ENCODE measurements at places on chromosomes 5 and 9.

- no peak for DNase-seq
Observed at GRCh38 chr5:37735649-37736347, 104.0 kb downstream of the GDNF start.

- no peak for DNase-seq
Observed at GRCh38 chr9:9719373-9720112, 893.3 kb downstream of the PTPRD start.

DNA sequence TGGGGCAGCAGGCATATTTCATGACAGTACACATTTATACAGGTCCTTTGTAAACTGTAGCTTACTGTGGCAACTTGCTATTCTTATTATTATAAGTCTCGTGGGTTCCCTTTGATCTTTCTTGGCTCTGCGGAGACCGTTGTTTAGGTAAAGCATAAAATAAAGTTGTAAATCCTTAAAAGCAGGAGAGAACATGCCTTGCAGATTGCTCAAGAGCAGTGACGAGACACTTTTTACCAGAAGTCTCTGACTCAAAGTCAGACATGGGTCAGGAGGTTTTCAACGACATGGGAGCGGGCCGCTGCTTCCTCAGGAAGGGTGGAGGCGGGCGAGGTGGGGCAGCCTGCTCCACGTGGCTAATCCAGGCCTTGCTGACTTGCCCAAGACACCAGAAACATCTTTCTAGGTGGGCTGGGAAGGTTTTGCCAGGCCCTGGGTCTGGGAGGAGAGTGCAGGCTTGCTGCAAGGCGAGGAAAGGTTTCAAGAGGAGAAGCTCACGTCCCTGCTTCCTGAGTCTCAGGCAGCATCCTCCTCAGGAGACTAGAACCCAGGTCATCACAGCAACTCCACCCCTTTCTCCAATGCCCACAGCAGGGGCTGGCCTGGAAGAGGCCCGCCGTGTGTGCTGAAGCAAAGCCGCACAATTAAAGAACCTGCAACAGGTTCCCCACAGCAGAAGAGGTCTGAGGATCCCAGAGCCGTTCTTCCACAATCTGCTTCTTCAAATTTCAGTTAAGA, 6.5 kb downstream of the TBC1D2 start:
- no peak for DNase-seq

GRCh38 chr9:75588808-75589207, 301.7 kb upstream of the PCSK5 start:
- DNase-seq, result no peak

GRCh38 chr5:113394658-113395057, 40.1 kb downstream of the TSSK1B start:
- DNase-seq, result no peak

GRCh38 chr9:80025796-80026520, 454.2 kb downstream of the TLE4 start:
- no peak for DNase-seq

DNA sequence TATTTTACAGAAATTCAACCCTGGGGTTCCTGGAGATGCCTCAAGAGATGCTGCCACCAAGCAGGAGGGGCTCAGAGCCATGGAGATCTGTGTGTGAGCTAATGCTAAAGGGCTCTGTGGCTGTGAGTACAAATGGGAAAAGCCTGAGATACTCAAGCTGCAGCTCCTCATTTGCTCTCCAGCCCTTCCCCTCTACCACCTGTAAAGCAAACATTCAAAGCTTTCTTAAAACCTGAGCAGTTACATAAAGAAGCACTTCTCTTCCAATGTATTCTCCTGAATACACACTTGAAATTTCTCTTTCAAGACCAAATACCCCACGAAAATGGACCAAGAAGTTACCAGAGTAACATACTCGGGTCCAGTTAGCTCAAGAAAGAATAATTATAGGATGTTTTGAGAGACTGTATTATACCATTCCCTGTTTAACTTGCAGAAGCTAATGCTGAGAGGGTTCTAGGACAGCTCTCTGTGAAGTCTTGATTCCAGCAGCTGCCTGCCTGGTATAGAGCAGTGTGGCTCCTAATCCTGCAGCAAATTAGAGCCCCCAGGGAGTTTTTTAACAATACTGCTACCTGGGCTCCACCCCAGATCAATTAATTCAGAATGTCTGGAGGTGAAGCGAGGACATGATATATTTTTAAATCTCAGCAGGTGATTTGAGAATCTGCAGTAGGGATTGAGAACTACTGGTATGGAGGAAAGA, 21.1 kb downstream of the RGS7BP start:
- no peak for DNase-seq

DNA sequence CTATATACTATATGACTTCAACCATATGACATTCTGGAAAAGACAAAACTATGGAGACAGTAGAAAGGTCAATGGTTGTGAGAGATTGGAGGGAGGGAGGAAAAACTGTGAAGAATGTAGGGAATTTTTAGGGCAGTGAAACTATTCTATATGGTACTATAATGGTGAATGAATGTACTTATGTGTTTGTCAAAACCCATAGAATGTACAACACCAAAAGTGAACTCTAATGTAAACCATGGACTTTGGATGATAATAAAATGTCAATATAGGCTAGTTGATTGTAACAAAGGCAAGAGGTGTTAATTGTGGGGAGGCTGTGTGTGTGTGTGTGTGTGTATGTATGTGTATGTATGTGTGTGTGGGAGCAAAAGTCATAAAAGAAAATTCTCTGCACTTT, 10.8 kb upstream of the STOM start:
- no peak for DNase-seq

DNA sequence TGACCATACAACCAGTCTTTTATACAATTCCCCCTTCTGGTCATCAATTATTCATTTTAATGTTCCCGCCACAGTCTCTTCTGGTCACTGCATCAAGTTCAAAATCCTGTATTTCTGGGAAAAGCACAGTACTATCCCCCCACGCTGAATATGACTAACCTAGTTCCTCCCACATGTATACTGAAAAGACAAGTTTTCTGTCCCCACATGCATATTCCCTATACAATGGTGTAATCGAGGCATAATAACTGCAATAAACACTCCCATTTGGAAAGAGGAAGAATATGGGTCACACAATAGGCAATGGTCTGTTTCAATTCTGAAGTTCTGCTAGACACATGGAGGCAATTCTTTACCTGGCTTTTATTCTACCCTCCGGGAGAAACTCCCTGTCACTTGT, 344.9 kb downstream of the EFNA5 start:
- DNase-seq, result no peak

DNA sequence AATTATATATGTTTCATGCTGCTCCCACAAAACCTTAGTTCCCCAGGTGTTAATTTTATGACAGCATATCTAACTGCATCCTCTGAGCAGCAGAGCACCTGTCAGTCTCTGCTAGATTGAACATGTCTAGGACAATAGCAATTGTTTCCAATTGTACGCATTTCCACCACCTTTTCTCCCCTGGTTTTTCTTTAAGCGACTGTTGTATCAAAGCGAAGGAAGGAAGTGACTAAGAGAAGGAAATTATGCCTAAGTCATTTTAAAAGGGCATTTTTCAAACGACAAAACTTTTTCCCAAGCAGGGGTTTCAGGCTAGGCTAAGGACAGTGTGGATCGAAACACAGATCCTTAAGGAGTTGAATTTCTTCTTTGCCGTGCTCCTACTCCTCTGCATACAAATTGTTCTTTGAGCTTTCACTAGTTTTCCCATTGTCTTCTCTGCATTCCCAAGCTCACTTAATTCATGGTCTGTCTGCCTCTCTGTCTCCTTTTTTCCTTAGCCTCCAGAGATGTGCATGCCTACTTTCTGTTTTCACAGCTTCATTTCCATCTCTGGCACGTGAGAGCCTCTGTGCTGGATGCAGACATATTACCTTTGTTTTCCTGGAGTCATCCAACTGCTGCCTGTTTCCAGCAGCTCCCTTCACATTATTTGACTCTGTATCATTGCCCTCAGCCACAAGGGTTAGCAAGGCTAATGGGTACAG, 39.4 kb upstream of the STARD4 start:
- DNase-seq, result no peak

DNA sequence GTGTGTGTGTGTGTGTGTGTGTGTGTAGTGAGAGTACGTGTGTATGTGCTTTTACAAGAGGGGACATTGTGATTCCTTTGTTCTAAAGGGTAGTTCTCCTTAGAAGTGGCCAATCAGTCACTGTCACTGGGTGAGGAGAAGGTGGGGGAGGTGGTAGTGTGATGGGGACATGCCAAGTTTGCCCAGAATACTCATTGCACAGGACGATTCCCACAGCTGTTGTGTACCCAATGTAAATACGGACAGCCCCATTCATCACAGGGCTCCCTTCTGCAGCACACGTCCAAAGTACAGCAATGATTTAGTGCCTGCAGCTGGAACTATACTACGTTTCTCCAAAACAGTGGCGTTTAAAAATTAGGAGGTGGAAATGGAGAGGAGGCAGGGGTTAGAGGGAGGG, 287.8 kb downstream of the TLR4 start:
- no peak for DNase-seq

GRCh38 chr9:83937861-83938455, 16.7 kb upstream of the KIF27 start:
- no peak for DNase-seq

- DNase-seq, result no peak
Observed at GRCh38 chr5:17373406-17373805, 124.6 kb upstream of the TAF11L2 start.

GRCh38 chr5:3385991-3386519, 209.6 kb upstream of the IRX1 start:
- DNase-seq, result no peak

GRCh38 chr5:143342607-143343006, 60.9 kb downstream of the NR3C1 start:
- DNase-seq, result no peak

- DNase-seq, result peak; percentile 41
Observed at GRCh38 chr5:181205761-181206649, 1.0 kb upstream of the TRIM7 start.

DNA sequence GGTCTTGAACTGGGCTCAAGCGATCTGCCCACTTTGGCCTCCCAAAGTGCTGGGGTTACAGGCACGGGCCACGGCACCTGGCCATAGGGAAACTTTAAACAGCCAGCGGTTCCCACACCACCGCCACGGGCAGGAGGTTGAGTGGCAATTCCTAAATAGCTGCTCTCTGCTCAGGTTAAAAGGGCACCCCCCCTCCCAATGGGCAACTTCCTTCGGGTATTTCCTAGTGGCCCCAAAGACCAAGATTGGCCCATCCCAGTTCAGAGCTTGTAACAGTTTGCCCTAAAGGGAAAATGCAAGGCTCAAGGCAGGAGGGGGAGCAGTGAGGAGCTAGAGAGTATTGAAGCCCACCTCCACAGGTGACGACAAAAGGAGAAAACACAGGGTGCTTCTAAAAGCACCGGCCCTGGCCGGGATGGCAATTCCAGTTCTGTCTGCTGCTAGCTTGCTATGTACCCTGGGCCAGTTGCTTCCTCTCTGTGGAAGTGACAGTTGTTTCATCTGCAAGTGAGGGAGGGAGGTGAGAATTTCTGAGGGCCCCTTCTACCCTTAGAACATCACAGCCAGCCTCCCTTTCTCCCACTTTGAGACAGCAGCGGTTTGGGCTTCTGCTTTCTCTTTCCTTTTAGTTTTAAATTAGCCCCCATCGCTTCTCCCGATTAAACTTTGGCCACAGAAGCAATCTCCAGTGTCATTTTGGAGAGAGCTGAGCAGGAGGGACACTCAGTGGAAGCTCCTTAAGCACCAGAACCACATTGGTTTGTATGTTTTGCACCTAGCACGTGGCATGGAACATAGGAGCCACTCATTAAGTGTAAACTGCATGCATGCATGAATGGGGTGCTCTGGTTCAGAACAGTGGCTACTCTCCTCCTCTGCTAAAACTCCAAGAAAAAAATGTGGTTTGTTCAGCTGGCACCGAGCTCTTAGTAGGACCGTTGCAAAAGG, 17.3 kb upstream of the TNIP1 start:
- no peak for DNase-seq

- no peak for DNase-seq
Observed at GRCh38 chr5:132110930-132111329, 37.3 kb downstream of the CSF2 start.

DNA sequence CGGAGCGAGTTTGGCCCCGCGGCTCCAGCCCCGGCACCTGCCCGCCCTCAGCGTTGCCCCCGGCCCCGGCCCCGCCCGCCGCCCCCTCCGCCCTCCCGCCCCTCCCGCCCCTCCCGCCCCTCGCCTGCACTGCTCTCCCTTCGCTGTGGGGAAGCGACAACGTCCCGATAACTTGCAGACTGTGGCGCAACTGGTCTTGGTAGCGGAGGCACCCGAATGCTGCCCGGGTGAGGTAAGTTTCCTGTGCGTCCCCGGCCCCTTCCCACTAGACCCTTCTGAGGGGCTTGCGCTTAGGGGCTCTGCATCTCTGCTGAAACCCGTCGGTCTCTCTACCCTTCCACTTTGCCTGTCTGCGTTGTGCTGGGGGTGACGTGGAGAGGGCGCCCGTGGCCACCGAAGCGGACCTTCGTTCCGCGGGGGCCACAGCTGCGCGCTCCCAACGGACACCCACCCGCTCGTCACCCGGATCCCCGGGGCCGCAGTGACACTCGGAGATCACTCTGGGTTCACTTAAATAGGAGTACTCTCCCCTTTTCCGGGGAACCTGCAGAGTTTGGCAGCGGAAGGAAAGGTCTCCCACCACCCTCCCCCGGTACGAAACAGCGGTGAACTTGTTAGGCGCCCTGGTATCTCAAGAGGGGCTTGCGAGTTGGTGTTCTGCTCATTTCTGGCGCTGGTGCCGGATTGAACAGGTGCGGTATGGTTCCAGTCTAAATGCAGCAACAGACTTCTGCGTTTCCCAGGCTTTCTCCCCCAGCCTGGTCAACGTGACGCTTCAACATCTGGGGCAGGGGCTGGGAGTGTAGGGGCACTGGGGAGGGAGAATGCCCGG, 707 bp downstream of the PIP5K1B start:
- DNase-seq, result peak; percentile 25

DNA sequence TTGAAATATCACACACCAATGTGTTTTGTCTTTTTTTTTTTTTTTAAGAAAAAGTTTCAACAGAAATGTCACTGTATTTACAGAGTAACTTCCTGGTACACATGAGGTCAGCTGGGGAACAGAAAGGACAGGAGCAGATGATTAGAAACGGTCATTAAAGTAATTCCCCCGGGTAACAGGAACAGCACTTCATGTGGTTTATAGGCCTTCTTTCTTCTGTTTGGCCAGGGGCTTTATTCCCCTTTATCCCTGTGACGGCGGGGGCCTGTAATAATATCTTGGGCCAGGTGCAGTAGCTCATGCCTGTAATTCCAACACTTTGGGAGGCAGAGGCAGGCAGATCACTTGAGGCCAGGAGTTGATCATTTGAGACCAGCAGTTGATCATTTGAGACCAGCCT, 30.5 kb upstream of the MSH3 start:
- DNase-seq, result no peak

GRCh38 chr5:74122979-74123590, 497.1 kb downstream of the ARHGEF28 start:
- no peak for DNase-seq

DNA sequence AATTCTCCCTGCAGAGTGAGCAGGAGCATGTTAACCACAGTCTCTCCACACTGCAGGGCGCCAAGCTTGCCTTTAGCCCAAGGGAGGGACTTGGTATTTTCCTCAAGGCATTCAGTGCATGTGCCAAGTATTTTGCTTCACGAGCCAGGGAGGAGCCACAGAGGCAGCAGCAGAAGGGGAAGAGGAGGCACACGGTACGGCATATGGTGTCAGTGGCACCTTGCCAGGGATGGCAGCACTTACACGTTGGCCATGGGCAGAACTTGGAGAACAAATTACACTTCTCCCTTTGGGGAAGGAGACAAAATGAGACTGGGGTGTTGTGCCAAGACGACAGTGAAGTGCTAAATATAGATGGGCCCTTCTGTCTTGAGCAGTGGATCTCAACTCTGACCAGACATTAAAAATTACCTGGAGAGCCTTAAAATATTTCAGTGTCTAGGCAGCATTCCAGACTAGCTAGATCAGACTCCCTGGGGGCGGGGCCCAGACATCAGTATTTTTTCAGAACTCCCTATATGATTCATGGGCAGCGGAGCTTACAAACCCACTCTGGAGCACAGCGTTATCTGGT, 155.8 kb downstream of the DRD1 start:
- DNase-seq, result peak; percentile 28

All from right hindlimb (tissue), 1 donor.